Activated naive CD4-positive, alpha-beta T cell (primary cell): ENCODE measurements at places on chromosomes 16 and 17.

GRCh38 chr16:8571061-8571596, 19.2 kb downstream of the TMEM114 start:
- no peak for DNase-seq

- no peak for DNase-seq
Observed at GRCh38 chr16:85448557-85449190, 164.4 kb upstream of the GSE1 start.

DNA sequence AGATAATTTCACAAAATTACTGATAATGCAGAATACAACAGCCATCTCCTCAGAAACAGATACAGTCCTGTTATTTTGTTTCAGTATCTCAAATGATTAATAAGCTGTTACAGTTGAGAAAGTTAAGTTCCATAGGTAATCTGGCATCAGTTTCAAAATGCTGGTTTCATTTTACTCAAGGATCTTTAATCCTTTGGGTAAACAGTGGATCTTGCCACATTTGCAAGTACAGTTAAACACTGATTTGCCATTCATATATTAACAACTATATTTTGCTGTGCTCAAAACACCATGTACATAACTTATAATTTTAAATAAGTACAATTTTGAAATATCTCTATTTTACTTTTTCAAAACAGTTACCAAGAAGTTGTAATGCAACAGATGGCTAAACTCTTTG, 31.2 kb downstream of the RPGRIP1L start:
- no peak for DNase-seq

- DNase-seq: no peak
Observed at GRCh38 chr17:381941-382643, 29.5 kb upstream of the RPH3AL start.
